ENCODE measurements at places on chromosomes 7 and 10. TPM values are rescaled to one million over a fixed set of nuclear protein-coding genes. Genes with fewer than 3 reads are reported as not detected.

DNA sequence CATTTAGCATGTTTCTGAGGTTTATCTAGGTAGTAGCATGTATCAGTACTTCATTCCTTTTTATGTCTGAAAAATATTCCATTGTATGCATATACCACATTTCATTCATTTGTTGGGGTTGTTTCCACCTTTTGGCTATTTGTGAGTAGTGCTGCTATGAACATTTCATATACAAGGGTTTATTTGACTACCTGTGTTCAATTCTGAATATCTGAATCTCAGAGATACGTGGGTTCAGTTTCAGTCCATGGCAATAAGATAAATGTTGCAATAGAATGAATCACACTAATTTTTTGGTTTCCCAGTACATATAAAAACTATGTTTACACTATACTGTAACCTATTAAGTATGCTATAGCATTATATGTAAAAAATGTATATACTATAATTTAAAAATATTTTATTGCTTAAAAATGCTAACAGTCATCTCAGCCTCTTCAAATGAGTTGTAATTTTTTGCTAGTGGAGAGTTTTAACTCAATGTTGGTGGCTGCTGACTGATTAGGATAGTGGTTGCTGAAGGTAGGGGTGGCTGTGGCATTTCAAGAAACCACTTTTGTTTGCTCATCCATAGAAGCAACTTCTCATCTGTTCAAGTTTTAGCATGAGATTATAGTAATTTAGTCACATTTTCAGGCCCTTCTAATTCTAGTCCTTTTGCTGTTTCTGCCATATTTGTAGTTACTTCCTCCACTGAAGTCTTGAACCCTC, 13.9 kb downstream of the PLEKHA1 start:
- H3K27ac ChIP-seq = no peak overlapping the region
- no peaks in the 10 kb centered on the region for H3K36me3 ChIP-seq
- no peaks in the 10 kb centered on the region for H3K4me1 ChIP-seq
- H3K4me3 ChIP-seq = no peak overlapping the region

- no peaks in the 10 kb centered on the region for H3K4me1 ChIP-seq
- DNase-seq = no peak
- no peaks in the 10 kb centered on the region for H3K27me3 ChIP-seq
- no peak overlapping the region for H3K4me3 ChIP-seq
These were observed 7.3 kb downstream of the POLL start for GRCh38 chr10:101580486-101581399.

DNA sequence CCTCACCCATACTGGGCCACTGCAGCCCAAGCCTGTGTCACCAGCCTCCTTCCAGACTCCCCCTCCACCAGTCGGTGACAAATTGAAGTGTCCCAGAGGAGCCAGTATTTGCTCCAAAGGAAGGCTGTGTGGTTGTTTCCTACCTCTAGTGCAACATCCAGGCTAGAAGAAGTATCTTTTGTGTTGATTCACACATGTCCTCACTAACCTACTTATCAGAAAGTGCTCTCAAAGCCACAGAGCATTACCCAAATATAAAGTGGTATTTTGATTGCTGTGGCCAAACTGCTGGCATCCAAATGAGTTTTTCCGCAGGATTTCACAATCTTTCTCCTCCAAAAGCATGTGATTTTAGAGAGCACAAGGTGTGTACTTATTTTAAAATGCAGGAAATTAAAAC, 134.8 kb downstream of the CUL2 start:
- DNase-seq = no peak
- H3K27me3 ChIP-seq = no peaks in the 10 kb centered on the region

- no peak for DNase-seq
- no peak overlapping the region for H3K27ac ChIP-seq
- H3K27me3 ChIP-seq = no peaks in the 10 kb centered on the region
- H3K4me3 ChIP-seq = no peak overlapping the region
- H3K36me3 ChIP-seq = peaks cover 5% of the 10 kb centered on the region
These were observed 28.3 kb downstream of the MAD1L1 start for GRCh38 chr7:2204446-2204845.

DNA sequence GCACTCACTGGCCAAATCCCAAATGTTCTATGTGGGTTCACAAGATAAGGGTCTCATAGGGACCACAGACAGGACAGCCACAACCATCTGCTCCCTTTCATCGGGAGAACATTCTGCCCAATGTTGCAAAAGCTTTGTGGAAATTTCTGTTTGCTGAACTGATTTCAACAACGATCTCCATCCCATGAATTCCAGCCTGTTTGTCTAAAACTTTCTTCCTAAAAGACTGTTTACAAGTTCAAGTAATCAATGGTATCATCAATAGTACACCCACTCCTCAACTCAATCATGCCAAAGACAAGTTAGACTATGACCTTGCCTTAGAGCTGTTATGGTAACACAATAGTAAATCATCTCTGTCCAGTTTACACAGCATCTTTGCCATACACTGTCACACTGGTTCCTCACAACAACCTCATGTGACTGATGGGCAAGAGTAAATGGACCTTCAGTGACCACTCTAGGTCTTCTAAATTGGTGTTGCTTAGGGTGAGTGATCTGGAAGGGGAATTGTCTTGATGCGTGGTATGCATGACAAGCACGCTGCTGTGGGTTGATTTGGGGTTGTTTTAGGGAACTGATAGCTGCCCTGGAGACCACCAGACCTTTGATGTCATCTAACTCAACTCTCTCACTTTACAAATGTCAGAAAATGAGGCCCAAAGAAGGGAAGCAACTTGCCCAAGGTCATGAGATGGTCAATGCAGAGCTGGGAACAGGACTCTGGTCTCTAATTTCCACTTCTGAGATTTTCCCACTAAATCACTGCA, 95.1 kb downstream of the PPP1R3C start:
- no peaks in the 10 kb centered on the region for H3K36me3 ChIP-seq
- no peak for DNase-seq
- H3K4me3 ChIP-seq = no peak overlapping the region

- no peaks in the 10 kb centered on the region for H3K36me3 ChIP-seq
- H3K27ac ChIP-seq = no peak overlapping the region
- no peak for DNase-seq
These were observed 48.6 kb upstream of the RTKN2 start for GRCh38 chr10:62317257-62317656.

DNA sequence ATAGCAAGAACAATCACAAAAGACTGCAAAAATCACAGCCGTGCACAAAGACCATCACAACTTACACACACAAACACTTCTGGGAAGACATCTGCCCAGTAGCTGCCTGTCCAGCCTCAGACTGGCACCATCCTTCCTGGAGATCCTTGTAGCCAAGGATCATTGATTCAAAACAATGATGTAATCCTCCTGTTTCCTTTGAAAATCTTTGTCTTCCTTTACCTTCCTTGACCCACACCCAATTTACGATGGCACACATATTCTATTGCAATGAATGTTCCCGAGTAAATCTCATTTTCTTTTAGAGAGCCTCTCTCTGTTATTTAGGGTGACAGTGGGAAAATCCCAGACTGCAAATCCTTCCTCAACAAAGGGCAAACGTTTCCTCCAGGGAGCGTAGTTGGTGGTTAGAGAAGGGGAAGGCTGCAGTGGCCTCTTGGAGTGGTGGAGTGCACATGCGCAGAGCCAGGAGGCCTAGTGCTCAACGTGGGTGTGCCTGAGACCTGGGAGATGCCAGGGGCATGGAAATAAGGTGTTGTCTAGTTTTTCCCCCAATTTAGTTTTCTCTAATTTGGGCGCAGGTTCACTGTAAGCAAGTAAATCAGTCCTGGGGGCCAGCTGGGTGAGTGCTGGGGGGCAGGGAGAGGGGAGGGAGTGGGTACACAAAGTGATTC, 3.1 kb upstream of the INPP5A start:
- no peak overlapping the region for H3K27ac ChIP-seq
- no peak for DNase-seq
- H3K36me3 ChIP-seq = no peaks in the 10 kb centered on the region
- H3K4me1 ChIP-seq = peaks cover 20% of the 10 kb centered on the region
- no peaks in the 10 kb centered on the region for H3K27me3 ChIP-seq
- H3K4me3 ChIP-seq = no peak overlapping the region

- no peak for DNase-seq
- no peaks in the 10 kb centered on the region for H3K27me3 ChIP-seq
- no peak overlapping the region for H3K27ac ChIP-seq
- H3K4me3 ChIP-seq = no peak overlapping the region
These were observed 144.6 kb downstream of the GLCCI1 start for GRCh38 chr7:8113184-8113583.

DNA sequence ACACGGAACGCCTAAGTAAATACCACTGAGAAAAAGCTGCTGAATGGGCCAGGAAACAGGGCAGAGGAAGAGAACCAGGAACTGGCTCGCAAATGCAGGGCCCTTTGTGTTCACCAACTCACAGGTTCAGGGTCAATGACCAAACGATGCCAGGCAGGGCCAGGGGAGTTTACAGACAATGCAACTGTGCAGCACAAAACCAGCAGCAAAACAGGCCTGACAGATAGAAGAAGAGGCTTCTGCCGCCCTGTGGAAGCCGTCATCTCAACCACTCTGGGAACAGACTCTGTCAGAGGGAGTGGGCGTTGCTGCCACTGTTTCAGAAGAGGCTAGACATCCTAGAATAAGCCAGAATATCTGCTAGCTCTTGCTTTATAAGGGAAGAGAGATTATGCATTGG, 117.9 kb downstream of the KMT2E start:
- H3K4me1 ChIP-seq = peaks cover 7% of the 10 kb centered on the region
- DNase-seq = no peak
- no peaks in the 10 kb centered on the region for H3K27me3 ChIP-seq
- H3K4me3 ChIP-seq = no peak overlapping the region

DNA sequence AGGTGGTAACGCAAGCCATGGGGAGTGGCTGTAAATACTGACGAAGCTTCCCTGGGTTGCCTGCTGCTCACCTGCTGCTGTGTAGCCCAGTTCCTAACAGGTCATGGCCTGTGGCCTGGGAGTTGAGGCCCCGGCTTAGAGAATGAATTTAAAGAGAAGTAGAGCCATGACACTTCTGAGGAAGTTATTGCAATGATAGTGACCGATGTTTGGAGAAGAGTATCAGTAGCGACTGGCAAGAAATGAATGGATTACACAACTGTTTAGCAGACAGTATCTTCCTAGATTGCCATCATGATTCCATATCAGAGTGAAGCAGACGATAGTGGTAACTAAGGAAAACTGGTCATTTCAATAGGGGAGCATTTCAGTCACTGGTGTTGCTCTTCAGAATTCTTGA, 249.6 kb downstream of the PLXDC2 start:
- no peak for DNase-seq
- H3K27me3 ChIP-seq = no peaks in the 10 kb centered on the region
- H3K27ac ChIP-seq = no peak overlapping the region
- H3K4me3 ChIP-seq = no peak overlapping the region
- H3K36me3 ChIP-seq = no peaks in the 10 kb centered on the region
- H3K4me1 ChIP-seq = no peaks in the 10 kb centered on the region

- H3K4me3 ChIP-seq = no peak overlapping the region
- no peaks in the 10 kb centered on the region for H3K27me3 ChIP-seq
- no peaks in the 10 kb centered on the region for H3K4me1 ChIP-seq
- H3K36me3 ChIP-seq = no peaks in the 10 kb centered on the region
These were observed 27.0 kb downstream of the MMD2 start for GRCh38 chr7:4931943-4932342.

GRCh38 chr7:21999896-22000295, 54.2 kb upstream of the CDCA7L start:
- no peaks in the 10 kb centered on the region for H3K36me3 ChIP-seq
- H3K27ac ChIP-seq = no peak overlapping the region
- peaks cover 25% of the 10 kb centered on the region for H3K4me1 ChIP-seq

DNA sequence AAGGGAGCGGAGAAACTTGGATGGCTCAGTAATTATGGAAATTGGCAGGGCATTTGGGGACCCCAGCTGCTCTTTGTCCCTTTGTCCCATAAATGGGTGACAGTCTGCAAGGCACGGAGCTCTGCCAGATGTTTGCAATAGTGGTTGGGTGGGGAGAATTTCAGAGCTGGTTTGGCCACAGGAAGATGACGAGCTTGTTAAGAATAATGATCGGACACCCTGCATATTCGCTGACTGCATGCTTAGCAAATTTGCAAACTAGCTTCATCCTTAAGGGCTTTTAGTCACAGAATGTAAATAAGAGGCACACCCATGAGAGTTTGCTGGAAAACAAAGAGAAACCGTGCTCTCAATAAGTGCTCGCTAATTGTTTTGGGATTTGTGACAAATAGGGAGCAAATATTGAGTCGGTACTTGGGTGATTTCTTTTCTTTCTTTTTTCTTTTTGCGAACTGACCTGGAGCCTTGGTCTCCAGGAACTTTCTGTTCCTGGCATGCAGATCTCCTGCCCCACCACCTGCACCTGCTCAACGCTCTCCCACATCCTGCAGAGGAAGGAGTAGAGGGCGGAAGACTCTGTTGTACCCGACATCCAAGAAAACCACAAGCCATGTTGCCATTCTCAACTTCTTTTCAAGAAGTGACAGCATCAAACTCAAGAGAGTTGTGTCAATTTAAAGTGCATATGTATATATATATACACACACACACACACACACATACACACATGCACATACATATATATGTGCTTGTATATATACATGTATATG, 238.9 kb downstream of the CAMK1D start:
- no peaks in the 10 kb centered on the region for H3K36me3 ChIP-seq
- H3K4me3 ChIP-seq = no peak overlapping the region
- H3K27ac ChIP-seq = no peak overlapping the region
- DNase-seq = no peak
- H3K4me1 ChIP-seq = no peaks in the 10 kb centered on the region

GRCh38 chr10:22911889-22912762, 15.7 kb upstream of the ARMC3 start:
- no peak overlapping the region for H3K4me3 ChIP-seq
- no peaks in the 10 kb centered on the region for H3K36me3 ChIP-seq
- peak; percentile 35 for DNase-seq
- H3K4me1 ChIP-seq = no peaks in the 10 kb centered on the region
- H3K27me3 ChIP-seq = no peaks in the 10 kb centered on the region

DNA sequence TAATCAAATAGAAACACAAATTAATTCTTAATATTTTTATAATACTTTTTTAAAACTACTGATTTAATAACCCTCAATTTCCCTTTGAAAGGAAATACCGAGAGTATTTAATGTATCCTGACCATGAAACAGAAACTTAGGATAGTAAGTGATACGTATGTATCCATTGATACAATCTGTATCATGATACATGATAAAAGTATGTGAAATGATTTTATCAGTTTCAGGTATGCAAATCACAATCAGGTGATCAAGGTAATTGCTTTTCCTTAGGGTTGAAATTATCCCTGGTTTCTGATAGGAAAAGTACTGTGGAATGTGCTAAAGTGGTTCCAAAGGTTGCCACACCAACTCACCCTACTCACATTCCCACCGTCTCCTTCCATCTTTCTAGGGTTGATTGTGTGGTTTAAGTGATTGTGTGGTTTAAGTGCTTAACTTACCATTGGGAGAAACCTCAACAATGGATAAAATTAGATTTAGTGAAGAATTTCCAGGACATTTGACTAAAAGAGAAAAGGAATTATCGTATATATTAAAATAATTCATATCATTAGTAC, 138.3 kb downstream of the LRRN3 start:
- DNase-seq = no peak
- peaks cover 25% of the 10 kb centered on the region for H3K4me1 ChIP-seq
- no peak overlapping the region for H3K4me3 ChIP-seq
- no peaks in the 10 kb centered on the region for H3K27me3 ChIP-seq
- H3K27ac ChIP-seq = no peak overlapping the region
- no peaks in the 10 kb centered on the region for H3K36me3 ChIP-seq

Gene PHKG1
- 1.00 TPM for total RNA-seq

Gene TMEM176A
- not detected for total RNA-seq

Gene CPN1
- not detected for total RNA-seq

Gene UNC5B
- 2.5 TPM for total RNA-seq

Gene NRCAM
- 49.0 TPM for total RNA-seq

Gene PRKG1
- 0.18 TPM for total RNA-seq

Gene LDB1
- 67.7 TPM for total RNA-seq

Gene CALN1
- total RNA-seq = not detected

Measured in endothelial cell of umbilical vein (primary cell).